Brain (organoid and tissue), 16 donors: ENCODE measurements at places on chromosomes 13 and 19.

GRCh38 chr19:45753548-45753947, 15.5 kb downstream of the SIX5 start:
- no peak for DNase-seq

- peak; percentile 22 for DNase-seq
Observed at GRCh38 chr13:77459592-77459991, 75.9 kb upstream of the SCEL start.

- DNase-seq, result no peak
Observed at GRCh38 chr13:70964124-70964523, 855.9 kb upstream of the KLHL1 start.

DNA sequence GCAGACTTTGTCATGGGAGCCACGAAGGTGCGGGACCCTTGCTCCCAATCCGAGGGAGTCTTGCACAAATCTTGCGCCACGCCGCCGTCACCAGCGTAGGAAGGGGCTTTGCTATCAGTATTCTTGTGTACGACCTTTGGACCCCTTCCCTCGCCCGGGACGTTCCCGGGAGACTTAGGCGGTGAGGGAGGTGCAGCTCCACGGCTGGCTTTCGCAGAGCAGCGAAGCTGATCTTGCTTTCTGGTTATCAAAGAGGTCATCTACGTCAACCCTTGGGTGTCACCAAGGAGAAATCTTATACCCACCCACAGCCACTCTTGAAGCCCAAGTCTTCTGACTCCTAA, 583 bp downstream of the TECR start:
- no peak for DNase-seq
